Sciatic nerve (tissue), 2 donors: ENCODE measurements at places on chromosomes 3 and 15. TPM values are rescaled to one million over a fixed set of nuclear protein-coding genes. Genes with fewer than 3 reads are reported as not detected.

KBTBD8 gene
- 2.9 TPM for total RNA-seq

PAK6 gene
- 0.31 TPM for total RNA-seq

GOLGA6D gene
- total RNA-seq = 0.18 TPM

NR1I2 gene
- not detected for total RNA-seq

RASL12 gene
- 23.0 TPM for total RNA-seq
